ENCODE measurements at places on chromosomes 6 and 20.
A peak's percentile ranks its signal among the peaks of the same experiment; 100 is the strongest.

GRCh38 chr6:34152806-34153520 is 7.1 kb upstream of the GRM4 start:
- DNase-seq = no peak

- no peak for DNase-seq
Measured at GRCh38 chr6:169215201-169215681, 38.4 kb downstream of the THBS2 start.

- no peak for DNase-seq
Measured at GRCh38 chr20:5173751-5174150, 46.9 kb downstream of the CDS2 start.

GRCh38 chr20:63968136-63968927 is 1.4 kb downstream of the ZNF512B start:
- DNase-seq = no peak

DNA sequence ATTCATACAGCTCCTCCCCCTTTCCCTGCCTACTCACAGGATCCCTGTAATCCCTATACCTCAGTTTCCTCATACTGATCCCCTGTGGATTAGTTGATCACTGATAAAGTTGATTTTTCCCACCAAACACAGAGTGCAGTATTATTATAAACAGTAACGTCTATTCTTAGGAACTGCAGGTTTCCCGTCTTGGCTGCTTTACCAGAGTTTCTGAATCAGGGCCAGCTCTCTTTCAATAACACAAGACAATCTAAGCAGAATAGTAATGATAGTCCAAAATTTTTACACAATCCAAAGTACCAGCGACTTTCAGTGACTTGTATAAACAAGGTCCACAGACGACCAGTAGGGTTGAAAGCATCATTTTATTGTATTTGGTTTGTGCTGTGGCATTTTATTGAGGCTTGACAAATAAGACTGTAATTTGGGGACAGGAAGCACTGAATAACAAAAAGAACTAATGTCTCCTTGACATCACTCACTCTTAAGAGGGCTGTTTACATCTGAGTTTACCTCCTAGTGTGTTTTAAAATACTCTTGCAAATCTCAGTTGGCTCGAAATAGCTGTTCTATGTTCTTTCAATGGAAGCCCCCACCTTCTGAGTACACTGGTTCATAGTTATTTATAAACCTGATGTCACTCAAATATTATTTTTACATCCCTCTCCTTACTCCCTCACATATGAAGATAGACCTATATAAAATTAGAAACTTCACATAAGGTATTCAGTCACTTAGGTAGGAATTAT is 6.1 kb upstream of the JARID2 start:
- DNase-seq = no peak

DNA sequence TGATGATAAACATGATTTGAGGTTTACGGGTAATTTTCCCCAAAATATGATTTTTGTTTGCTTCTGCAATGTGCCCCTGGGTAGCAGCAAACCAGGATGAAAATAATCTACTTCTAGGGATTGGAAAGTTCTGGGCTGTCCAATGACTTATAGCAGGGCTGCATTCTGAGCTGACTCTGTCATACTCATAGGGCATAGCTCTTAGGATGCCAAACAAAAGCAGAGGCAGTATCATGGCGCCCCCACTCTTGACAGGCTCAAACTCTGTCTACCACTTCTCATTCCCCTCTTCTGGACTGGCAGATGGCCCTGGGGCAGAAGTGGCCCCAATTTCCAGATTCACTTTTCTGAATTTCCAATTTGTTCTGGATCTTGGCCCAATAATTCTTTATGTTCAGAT is 10.3 kb downstream of the SERPINB1 start:
- DNase-seq = no peak

- DNase-seq = no peak
Measured at GRCh38 chr6:1917626-1918371, 308.1 kb downstream of the FOXC1 start.

- DNase-seq = no peak
Measured at GRCh38 chr6:165223101-165223500, 86.3 kb downstream of the C6orf118 start.

- DNase-seq = no peak
Measured at GRCh38 chr6:164982389-164982788, 327.0 kb downstream of the C6orf118 start.

- no peak for DNase-seq
Measured at GRCh38 chr20:60136645-60137401, 178.6 kb downstream of the CDH26 start.

DNA sequence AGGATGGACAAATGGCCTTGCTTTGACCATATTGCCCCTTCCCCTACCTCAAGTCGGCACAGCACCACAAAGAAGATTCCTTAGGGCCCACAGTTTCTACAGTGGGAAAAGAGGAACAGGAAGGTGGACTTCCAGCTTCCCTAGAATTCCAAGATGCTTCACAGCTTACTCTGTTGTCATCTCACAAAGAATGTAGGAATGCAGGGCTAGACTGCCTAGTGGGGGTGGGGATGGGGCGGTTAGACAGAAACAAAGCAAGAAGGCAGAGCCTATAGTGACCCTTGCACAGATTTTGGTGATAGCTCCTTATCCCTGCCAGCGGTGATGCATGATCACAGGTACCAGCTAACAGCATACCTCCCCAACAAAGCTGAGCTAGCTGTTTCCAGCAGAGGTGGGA is 607.6 kb upstream of the MAN1A1 start:
- DNase-seq = no peak

GRCh38 chr6:130697271-130697994 is 129.8 kb upstream of the SMLR1 start:
- DNase-seq = no peak

- peak; percentile 10 for DNase-seq
Measured at GRCh38 chr6:33761922-33762629, 15.4 kb upstream of the IP6K3 start.

GRCh38 chr6:11755725-11756124 is 22.9 kb downstream of the ADTRP start:
- no peak for DNase-seq

- DNase-seq = no peak
Measured at GRCh38 chr6:156645097-156645496, 132.1 kb upstream of the ARID1B start.

GRCh38 chr20:36249450-36249849 is 13.2 kb downstream of the AAR2 start:
- DNase-seq = no peak

DNA sequence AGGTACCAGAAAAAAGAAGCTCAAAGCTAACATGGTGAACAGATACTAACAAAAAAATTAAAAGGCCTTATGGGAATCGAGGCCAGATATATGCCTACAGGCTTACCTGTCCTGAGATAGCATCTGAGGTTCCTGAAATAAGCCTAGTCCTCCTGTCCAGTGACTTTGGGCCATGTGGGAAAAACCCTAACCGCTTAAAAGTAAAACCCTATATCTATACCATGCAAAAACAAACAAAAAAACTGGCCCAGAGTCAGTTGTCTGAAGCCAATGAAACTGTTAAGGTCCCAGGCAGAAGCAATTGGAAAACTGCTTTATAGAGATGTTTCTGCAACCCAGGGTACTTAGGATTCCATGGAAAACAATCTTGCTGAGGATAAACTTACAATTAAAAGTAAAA is 122.9 kb downstream of the HIVEP1 start:
- no peak for DNase-seq

DNA sequence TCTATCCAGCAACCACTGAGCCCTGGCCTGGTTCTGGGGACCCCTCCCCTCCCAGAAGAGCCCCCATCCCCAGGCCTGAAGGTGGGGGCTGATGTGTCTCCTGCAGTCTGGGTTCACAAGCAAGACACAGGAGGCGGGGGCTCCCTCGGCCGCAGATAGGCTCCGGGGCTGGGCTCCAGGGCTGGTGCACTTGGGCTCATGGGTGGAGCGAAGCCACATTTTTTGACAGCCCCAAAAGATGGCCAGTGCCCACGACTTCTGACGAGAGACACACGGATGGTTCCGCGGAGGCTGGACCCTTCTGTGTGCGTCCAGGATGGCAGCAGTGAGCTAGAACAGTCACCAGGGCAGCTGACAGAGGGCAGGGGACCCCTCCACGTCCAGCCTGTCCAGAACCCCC is 57.1 kb upstream of the GATA5 start:
- DNase-seq = no peak

DNA sequence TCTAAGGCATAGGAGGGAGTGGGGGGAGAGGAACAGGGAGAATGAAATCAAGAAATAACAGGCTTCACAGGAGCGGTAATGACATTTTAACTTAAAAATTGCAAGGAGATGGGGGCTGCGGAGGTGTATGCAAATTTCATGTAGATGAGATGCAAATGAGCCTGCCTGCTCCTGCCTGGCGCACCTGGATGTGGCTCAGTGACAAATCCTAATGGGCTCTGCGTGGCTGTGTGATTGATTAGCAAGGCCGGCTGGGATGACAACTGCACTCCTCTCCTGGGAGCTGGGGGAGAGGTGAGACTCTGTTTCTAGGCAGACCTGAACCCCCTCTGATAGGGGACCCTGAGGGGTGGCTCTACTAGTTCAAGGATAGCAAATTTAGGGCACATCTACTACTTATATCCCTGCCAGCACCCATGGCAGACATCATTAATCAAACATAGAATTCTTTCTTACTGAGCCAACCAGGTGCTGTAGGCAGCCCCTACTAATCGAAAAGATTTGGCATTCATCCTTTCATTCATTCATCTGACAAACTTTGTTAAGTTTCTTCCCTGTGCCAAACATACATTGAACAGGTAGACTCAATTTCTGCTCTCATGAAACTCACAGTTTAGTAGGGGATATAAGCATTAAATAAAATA is 38.4 kb upstream of the TGM2 start:
- DNase-seq = no peak

DNA sequence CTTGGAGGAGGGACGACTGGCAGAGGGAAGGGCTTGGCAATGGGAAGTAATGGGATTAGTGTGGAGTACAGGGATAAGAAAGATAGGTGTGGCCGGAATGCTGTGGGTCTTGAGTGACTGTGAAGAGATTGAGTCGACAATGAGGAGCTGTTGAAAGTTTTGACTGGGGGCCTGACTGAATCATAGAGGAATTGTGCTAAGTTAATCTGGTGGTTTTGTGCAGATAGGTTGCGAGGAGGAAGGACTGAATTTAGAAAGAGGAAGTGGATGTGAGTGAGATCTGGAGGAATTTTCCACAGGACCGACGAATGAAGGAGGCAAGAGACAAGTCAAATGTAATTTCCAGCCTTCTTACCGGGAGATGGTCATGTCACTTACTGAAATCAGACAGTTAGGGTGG is 143.9 kb upstream of the RALGAPA2 start:
- no peak for DNase-seq

DNA sequence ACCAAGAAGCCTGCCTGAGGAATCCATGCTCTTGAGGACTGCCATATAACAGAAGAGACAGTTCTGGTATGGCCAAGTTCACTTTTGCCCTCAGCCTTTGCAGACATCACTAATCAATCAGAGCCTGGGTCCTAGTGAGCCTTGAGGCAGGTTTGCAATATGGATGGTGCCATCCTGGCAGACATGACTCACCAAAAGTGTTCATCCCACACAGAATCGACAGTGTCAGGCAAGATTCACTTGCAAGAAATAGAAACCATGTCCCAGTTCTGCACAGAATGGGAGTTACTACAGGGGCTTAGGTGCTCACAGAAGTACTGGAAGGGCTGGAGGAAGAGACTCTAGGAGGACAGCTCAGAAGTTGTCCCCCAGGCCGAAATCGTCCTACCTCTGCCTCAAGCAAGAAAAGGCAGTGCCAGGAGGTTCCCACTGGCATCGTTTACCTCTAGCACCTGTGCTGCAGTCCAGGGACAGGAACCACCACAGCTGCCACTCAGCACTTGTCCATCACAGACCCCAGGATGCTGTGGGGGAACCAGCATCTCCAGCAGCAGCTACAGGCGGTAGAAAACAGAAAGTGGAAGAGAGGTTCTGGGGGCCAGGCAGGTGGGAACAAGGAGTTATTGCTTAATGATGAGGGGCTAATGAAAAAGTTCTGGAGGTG is 42.6 kb upstream of the PHACTR3 start:
- no peak for DNase-seq

DNA sequence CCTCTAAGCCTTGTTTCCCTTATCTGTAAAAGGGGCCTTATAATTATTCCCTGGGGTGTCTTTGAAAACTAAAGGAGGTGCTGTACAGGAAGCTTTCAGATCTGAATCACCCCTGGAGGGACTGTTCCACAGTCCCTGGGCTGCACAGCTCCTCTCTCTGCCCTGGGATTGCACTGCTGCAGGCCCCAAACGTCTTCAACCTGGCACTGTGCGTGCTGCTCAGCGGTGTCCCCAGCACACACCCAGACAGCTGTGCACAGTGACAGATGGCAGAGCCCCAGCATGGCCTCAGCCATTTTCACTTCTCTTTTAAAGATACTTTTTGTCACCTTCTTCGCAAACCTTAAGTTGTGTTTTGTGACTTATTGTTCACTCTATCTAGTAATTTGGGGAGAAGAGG is 50.7 kb upstream of the INSM1 start:
- no peak for DNase-seq

GRCh38 chr20:8587810-8588209 is 455.7 kb downstream of the PLCB1 start:
- DNase-seq = no peak

DNA sequence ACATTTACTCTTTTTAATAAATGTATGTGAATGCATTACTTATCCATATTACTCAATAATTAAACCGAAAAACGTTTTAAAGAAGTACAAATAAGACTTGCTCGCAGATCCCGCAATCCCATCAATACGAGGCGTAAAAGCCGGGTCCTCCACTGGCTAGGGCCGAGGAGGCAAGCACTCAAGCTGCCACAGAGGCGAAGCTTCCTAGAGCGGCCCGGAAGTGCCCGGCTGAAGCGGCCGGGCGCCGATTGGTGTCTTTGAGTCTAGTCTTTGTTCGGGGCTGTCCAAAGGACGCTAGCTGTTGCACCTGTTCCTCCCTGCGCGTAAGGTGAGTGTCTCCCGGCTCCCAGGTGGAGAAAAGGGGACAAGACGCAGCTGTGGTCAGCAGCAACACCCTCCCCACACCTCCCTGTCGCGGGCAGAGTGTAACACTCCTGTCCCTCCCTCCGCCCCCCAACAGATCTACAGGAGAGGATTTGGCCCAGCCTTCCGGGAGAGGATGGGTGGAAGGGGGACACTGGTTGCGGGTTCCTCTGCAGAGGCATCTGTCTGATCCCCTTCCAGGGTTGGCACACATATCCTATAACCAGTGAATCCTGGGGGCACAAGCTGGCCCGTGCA is at the start of gene ZSCAN16:
Gene ZSCAN16, plus strand, starts transcription at position 260 of the 621 bp plus-strand sequence. CDS start 835 bp downstream, outside the sequence.
- peak; percentile 63 for DNase-seq

GRCh38 chr20:60211618-60212463 is 253.6 kb downstream of the CDH26 start:
- DNase-seq = no peak

- no peak for DNase-seq
Measured at GRCh38 chr20:20608641-20609040, 103.8 kb downstream of the RALGAPA2 start.

Data from T-helper 1 cell (primary cell).